ENCODE measurements at places on chromosomes 5 and 9.

DNA sequence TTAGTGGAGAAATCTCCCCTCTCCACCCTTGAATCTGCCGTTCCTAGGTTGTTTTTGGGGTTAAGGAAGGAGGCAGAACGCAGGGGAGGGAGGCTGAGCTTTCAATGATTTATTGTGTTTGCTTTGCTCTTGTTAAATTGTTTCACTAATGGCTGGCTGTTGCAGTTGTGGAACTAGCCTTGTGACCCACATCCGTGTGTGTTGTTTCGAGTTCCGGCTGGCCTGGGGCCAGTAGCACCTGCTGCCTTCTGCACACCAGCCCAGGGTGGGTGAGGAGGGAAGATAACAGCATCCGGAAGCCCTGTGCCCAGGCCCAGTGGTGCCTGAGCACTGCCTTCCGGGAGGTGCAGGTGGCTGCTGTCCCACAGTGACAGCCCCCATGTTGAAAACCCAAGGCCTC lies 3.6 kb downstream of the ERGIC1 start:
- no peak for DNase-seq

DNA sequence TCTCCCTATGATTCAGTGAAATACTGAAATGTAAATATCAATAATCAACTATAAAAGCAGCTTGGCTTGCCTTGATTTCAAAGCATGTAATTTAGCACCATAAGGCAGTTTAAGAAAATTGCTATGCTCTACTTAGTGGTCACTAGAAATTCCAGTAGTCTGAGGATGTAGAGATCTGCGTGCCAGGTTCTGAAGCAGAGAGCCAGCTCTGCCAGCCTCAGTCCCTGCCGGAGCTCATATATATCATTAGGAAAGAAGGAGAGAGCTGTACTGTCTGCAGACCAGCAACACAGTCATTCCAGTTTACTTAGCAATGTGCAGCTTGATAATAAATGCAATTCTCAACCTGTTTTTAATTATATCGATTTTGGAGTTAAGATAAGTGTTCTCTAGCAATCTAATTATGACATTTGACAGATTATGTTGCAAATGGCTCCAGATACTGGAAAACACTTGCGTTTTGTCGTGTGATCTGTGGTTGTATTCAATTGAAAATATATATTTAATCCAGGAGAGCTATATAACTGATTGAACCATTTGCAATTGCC lies 540.5 kb downstream of the CTNND2 start:
- no peak for DNase-seq

- peak; percentile 4 for DNase-seq
Measured at GRCh38 chr5:62214701-62215100, 91.3 kb upstream of the KIF2A start.

DNA sequence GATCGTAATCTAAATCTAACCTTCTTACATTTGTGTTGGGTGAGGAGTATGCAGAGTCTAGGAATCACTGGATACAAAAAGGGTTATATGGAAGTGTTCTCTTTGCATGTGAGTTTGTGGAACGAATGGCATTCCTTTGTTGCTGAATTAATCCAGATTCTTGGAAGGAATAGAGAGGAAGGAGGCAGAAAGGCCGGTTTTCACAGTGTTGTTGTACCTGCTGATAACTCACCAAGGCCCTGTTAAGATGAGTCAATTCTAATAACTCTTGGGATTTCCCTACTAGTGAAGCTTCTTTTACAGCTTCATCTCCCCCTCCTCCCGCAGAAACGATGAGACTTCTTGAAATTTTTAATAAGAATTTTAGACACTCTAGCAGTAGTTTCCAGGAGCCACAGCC lies 84.0 kb downstream of the ZSWIM6 start:
- peak; percentile 16 for DNase-seq

DNA sequence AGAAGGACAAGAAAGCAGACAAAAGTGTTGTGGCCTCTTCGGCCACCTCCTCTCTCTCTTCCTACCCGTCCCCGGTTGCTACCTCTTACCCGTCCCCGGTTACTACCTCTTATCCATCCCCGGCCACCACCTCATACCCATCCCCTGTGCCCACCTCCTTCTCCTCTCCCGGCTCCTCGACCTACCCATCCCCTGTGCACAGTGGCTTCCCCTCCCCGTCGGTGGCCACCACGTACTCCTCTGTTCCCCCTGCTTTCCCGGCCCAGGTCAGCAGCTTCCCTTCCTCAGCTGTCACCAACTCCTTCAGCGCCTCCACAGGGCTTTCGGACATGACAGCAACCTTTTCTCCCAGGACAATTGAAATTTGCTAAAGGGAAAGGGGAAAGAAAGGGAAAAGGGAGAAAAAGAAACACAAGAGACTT lies 2.4 kb downstream of the EGR1 start:
- DNase-seq, result no peak

- DNase-seq, result no peak
Measured at GRCh38 chr5:72815580-72816283, 729 bp upstream of the TNPO1 start.

GRCh38 chr5:142427015-142427364 lies 102.2 kb upstream of the SPRY4 start:
- DNase-seq, result peak; percentile 81

DNA sequence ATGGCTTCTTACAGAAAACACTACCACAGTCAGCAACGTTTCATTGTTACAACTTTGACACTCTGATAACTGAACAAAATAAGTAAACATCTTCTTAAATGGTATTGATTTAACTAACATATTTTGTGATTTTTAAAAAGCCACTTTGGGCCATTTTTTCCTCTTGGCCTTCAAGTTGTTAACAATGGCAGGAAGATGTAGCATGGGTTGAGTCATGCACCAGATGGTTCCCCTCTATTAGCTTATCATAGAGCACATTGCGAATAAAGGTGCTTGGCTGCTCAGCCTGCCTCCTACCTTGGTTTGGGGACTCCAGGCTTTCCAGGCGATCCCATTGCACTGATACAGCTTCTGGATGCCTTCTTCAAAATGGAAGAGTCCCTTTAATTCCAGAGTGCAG lies 24.1 kb upstream of the CER1 start:
- DNase-seq, result no peak

- DNase-seq, result no peak
Measured at GRCh38 chr9:93128011-93128714, 5.9 kb downstream of the NINJ1 start.

DNA sequence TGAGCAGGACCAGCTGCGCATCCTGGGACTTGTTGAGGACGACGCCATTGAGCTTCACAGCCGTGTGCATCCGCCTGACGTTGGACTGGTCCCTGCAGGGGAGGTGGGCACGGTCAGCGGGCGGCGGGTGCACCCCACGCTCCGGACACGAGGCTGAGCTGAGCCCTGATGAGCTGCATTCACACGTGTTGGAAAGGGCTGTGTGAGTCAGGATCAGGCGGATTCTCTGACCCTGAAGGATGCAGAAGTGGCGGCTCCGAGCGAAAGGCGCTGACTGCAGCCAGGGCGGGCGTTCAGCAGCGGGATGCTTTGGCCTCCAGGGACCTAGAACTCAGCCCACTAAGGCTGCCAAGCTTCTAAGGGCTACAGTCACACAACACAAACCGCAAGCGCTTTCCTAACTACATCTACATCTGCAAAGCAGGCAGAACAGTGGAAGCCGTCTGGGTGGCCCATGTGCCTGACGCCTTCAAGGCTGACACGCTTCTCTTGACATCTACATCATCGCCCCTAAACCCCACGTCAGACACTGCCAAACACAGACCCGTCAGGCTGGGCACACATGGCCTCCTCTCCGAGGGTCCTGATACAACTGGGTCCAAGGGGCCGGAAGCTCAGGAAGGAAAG lies 44.9 kb downstream of the NKD2 start:
- DNase-seq, result no peak

DNA sequence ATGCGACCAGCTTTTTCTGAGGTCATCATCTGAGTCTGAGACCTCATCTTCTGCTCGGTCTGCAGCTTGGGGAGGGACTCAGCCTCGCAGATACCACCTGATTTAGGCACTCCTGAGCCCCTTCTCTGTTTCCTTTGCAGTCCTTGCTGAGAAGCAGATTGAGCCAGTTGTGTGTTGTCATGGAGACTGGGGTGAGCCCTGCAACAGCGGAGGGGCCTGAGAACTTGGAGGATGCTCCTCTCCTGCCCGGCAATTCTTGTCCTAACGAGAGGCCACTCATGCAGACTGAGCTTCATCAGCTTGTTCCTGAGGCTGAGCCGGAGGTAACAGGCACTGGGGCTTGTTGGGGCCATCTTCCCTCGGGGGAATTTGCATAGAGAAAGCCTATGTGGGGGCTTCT lies 19.2 kb downstream of the TEX53 start:
- DNase-seq, result no peak
